Tibial artery (tissue), 4 donors: ENCODE measurements at places on chromosomes 4 and X.

DNA sequence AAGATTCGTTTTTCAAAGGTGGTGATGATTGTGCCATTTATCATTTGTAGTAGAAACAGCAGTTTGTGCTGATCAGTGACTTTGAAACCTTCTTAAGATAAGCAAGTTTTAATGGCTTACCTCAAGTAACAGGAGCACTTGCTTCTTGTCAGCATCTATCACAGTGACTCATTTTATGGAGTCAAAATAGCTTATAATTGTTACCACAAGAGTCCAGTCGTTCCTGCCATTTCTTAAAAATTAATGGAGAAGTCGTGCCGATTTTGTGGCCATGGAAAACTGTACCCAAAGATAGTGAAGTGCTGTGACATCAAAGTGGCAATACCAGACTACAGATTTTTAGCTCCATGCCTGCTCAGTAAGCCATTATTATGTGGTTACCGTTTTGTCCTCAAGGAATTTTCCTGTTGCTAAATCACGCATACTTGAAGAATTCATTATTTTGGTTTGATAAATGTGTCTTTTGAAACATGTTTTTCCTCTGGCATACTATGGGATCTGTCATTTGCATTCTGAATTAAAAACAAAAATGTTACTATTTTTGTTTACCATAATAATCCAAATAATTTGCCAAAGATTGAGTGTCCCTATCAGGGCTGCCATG, 129.9 kb downstream of the CBR4 start:
- no peak for DNase-seq

DNA sequence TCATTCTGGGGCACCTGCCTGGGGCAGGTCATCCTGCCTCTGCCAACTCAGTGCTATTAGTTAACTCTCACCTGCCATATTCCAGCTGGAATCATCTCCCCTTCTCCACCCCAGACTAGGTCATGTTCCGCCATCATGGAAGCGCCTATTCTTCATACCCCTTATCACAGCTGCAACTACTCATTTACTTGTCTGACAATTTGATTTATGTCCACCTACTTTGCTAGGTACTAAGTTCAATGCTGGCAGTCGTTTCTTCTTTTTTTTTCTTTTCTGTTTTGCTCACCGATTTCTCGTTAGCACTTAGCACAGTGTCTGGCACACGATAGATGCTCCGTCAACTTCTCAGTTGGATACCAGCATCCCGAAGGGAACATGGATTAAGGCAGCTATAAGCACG, 1.1 kb upstream of the FMR1 start:
- no peak for DNase-seq

- no peak for DNase-seq
These were observed 51.3 kb downstream of the RTL9 start for GRCh38 chrX:110409925-110410324.

DNA sequence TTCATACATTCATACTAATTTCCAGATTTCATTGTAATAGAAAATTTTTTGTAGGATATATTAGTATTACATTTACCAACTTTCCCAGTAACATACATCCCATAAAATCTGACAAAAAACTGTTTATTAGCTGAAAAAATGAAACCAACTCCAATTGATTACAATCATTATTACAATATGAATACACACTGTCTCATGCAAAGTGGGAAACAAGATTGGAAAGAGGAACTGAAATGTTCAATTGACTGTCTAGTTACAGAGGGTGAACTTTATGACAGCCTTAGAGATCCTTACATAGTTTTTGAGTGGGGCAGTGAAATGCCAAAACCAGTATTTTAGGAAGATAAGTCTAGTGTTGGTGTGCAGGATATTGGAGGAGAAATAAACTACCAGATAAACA, 2.3 kb upstream of the AMBN start:
- DNase-seq, result no peak

DNA sequence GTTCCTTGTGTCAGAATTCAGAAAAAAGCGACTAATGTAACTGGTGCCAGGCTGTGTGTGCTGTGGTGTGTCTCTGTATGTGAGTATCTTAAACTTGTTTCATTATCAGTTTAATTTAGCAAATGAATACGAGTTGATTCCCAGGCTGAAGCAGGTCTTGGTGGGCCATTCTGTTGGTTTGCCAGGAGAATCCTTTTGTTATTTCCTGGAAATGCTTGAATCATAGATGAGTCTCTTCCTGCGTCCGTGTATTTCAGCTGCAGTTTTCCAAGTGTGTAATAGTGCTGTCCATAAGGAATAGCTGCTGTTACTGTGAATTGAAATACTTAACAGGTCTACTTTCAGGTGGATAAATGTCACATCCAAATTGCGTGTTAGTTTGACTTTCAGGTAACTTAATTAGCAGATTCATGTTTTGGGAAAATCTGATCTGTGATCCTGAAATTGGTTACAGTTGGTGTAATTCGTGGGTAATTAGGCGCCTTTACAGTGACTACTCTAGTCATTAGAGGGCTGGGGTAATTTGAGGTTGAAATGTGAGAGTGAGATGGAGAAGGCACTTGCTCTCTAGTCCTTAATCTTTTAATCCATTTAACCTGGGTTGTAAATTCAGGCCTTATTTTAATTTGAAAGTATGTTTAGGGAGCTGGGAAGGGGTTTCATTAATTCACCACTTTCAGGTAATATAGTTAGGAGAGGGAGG, 23.8 kb downstream of the TMEM131L start:
- no peak for DNase-seq

DNA sequence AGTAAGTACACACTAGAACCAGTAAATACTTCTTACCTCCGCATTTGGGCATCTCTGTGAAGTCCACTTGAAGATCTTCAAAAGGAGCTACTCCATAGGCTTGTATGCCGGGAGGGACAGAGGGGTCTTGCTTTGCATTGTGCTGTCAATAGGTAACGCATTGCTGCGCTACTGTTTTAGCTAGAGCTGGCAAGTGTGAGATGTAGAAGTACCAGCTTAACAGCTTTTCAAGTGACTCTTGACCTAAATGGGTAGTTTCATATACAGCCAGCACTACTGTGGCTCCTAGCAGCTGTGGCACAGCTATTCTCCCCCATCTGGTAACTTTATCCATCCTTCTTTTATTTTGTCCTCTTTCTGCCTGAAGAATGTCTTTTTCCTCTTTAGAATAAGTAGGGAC, 205.3 kb upstream of the KLF8 start:
- DNase-seq, result no peak

- DNase-seq, result no peak
These were observed 19.7 kb upstream of the MAGEE1 start for GRCh38 chrX:76407795-76408194.

GRCh38 chr4:174135530-174135929, 147.9 kb downstream of the FBXO8 start:
- no peak for DNase-seq

GRCh38 chrX:97524340-97524739, 640.6 kb downstream of the RPA4 start:
- DNase-seq, result no peak

GRCh38 chrX:148904421-148905111, 404.1 kb downstream of the AFF2 start:
- no peak for DNase-seq

GRCh38 chr4:37732526-37733186, 46.5 kb upstream of the RELL1 start:
- no peak for DNase-seq

GRCh38 chr4:10806953-10807645, 122.5 kb upstream of the CLNK start:
- no peak for DNase-seq

DNA sequence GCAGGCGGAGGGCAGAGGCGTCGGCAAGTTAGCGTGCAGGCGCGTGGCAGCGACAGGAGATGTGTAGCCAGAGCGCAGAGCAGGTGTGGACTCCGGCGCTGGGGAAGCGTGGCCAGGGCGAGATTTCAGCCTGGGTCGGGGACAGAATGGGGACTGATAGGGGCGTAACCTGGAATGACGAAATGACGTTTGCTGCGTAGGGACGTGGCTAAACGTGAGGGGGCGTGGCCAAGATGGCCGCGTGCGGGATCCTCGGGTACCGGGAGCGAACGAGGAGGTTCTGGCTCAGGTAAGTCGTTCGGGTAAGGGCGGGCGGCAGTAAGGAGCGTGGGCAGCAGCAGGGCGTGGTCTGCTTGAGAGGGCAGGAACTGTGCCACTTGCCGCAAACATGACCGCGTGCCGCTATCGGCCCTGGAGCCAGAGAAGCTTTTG, 10.9 kb upstream of the CLTRN start:
- DNase-seq, result peak; percentile 71

DNA sequence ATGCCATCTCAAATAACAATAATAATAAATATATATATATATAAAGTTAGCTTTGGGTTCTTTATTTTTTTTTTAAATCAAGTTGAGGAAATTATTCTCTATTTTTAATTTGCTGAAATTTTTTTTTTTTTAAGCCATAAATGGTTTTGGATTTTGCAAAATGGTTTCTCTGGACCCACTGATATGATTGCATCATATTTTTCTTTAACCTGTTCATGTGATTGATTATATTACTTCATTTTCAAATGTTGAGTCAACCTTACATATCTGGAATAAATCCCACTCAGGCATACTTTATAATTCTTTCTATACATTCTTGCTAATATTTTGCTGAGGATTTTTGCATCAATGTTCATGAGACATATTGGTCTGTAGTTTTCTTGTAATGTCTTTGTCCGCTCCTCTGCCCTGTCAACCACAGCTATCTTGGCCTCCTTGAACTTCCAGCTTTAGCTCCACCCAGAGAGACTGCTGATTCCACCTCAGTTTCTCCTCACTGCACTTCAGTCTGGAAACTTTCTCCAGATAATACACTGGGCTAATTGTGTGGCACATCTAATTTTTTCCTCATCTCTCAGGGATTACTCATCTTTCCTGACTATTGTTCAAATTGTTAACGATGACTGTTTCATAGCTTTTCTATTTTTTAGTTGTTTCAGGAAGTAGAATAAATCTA, 160.9 kb upstream of the GIMD1 start:
- no peak for DNase-seq

DNA sequence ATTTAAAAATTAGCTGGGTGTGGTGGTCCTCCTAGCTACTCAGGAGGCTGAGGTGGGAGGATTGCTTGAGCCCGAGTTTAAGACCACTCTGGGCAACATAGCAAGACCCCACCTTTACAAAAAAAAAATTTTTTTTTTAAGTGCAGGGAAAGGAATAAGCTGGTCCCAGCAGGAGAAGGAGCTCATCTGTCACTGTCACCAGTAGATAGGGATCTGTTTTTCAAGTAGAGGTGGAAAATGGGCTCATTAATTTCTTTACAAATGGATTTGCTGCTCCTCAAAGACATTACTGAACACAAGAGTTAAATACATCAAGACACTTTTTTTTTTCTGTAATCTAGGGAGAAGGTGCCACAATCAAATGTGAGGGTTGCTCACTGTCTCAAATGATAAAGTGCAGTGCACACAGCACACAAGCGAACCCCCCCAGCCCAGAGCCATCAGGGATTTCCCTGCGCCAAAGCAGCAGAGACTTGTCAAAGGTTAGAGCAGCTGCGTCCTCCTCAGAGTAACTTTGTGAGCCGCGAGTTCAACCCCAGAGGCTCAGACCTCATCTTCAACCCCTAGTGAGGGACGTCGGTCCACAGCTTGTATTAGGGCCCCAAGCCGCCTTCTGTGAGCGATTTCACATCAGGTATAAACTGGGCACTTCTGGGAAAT, 14.3 kb upstream of the MTNR1A start:
- DNase-seq, result no peak

- no peak for DNase-seq
These were observed 134.8 kb upstream of the PAQR3 start for GRCh38 chr4:79074040-79074439.

DNA sequence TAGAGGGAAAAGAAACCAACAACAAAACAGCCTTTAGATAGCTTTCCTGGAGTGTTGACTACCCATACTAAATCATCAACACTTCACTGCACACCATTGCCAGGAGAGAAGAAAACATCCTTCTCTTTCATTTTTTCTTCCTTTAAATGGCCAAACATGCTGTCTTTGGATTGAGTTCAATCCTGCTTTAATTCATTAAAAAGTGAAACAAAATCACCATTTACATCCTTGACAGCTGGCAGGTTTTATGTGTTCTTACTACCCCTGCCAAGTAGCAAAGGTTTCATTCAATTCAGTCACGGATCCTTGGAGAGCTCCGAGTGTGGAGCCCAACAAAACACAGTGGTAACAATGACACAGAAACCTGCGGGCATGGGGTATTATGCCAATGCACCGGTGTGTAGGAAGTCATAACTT, 568.3 kb downstream of the ANKRD50 start:
- DNase-seq, result no peak

GRCh38 chrX:12961196-12961718, 13.7 kb upstream of the TMSB4X start:
- no peak for DNase-seq

DNA sequence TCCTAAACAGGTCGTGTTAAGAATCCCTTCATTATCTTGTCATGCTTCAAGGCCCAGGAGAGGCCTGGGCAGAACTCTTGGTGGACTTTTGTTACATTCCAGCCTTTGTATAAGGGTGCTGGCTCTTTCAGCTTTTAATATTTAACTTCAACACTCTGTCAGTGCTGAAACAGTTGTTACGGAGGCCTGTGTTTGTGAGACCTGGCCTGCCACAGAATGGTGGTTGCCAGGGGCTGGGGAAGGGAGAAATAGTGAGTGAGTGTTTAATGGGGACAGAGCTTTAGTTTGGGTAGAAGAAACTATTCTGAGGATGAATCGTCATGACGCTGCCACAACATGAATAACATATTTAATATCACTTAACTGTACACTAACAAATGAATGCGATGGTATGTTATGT, 1027.6 kb upstream of the PRKX start:
- DNase-seq, result no peak

DNA sequence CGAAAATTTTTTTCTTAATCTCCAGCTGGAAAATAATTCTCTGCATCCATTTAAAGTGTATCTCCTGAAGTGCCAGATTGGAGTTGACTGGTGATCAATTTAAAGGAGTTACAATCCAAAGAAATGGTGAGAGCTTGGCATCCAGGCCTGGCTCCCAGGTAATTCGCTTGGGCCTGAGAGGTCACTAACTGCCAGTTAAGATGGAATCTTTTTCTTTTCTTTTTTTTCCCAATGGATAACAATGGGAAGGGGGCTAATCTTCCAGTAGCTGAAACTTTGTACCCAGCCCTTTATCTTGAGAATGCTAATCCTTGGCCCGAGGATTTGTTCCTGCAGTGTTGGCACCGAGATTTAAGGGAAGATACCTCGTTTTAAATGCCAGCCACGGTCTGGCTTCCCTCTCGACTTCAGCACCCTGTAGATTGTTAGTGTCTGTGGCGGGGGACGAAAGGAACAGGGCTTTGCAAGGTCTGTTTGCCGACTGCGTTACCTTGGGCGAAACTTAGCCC, 13.3 kb upstream of the PITX2 start:
- no peak for DNase-seq

DNA sequence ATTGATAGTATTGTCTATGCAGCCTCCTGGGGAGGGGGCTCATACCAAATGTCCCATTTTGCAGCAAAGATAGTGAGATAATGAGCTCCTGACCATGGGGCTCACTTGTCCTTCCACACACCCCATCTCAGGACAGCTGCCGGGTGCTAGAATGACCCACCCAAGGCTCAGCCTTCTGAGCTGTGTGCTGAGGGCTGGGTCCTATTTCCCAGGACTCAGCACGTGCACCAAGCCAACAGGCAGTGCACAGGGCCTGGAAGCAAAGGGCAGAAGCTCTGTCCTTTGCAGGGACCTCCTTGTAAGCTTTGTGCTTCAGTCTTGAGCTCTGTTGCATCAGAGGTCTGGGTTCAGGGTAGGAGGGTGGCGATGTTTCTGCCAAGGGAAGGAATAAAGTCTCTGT, 11.2 kb upstream of the ABLIM2 start:
- DNase-seq, result no peak

GRCh38 chr4:22515145-22515887, 550 bp downstream of the ADGRA3 start:
- peak; percentile 79 for DNase-seq

GRCh38 chr4:132333724-132334047, 815.4 kb upstream of the PCDH10 start:
- no peak for DNase-seq
